ENCODE measurements at places on chromosomes 2 and 18.

- no peak for DNase-seq
Measured at GRCh38 chr2:11824901-11825828, 78.7 kb downstream of the LPIN1 start.

DNA sequence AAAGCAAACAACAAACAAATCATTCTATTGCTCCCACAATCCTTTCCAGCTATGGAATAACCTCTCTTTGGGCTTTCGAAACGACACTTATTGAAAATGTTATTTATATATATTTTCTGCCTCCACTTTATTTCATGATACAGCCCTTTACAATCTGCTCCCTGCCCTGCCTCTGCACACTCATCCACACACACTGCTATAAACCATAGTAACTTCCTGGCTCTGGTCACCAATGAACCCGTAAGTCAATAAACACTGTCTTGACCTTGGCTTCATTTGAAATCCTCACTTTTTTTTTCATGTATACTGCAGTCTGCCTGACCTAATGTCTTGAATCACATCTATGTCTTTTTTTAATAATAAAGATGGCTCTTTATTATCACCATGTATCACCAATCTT, 161.5 kb downstream of the SLC39A10 start:
- no peak for DNase-seq

DNA sequence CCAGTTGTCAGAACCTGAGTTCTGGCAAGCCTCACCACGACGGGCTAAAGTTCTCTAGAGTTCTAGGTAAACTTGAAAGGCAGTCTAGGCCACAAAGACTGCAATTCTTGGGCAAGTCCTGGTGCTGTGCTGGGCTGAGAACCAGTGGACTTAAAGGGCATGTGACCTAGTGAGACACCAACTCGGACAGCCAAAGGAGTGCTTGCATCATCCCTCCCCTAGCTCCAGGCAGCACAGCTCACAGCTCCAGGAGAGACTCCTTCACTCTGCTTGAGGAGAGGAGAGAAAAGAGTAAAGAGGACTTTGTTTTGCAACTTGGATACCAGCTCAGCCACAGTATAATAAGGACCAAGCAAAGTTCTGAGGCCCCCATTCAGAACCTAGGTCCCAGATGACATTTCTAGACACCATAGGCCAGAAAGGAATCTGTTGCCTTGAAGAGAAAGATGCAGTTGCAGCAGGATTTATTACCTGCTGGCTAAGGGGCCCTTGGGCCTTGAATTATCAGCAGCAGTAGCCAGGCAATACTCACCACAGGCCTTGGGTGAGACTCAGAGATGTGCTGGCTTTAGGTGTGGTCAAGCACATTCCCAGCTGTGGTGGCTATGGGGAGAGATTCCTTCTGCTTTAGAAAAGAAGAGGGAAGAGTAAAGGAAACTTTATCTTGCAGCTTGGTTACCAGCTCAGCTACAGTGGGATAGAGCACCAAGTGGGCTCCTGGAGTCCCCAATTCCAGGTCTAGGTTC, 51.8 kb downstream of the UPP2 start:
- DNase-seq = no peak

GRCh38 chr18:62713651-62714247, 1.6 kb upstream of the PHLPP1 start:
- DNase-seq = no peak

GRCh38 chr2:288758-289361, 969 bp upstream of the ALKAL2 start:
- DNase-seq = no peak

- no peak for DNase-seq
Measured at GRCh38 chr2:74653589-74653984, 460 bp upstream of the SEMA4F start.

GRCh38 chr18:56921896-56922480, 224.9 kb upstream of the BOD1L2 start:
- no peak for DNase-seq

GRCh38 chr2:88218981-88219380, 48.8 kb downstream of the THNSL2 start:
- DNase-seq = no peak

- DNase-seq = no peak
Measured at GRCh38 chr2:85797263-85797660, 43.5 kb downstream of the ATOH8 start.

DNA sequence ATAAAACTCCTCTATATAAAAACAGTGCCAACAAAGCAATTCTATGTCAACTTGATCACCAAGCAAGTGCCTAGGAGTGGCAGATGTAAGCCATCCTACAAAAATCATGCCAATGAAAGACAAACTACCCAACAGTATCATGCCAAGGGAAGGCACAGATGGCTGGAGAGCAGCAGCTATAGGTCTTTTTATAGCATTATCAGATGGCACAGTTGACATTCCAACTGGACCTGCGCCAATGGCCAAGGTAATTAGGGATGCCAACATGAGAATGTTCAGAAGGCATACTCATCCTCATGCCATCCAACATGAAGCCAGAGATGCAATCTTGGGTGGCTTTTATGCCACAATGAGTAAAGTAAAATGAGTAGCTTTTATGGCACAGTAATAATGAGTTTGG, 237.3 kb downstream of the OTX1 start:
- no peak for DNase-seq

GRCh38 chr18:56721491-56721890, 70.3 kb downstream of the WDR7 start:
- no peak for DNase-seq

DNA sequence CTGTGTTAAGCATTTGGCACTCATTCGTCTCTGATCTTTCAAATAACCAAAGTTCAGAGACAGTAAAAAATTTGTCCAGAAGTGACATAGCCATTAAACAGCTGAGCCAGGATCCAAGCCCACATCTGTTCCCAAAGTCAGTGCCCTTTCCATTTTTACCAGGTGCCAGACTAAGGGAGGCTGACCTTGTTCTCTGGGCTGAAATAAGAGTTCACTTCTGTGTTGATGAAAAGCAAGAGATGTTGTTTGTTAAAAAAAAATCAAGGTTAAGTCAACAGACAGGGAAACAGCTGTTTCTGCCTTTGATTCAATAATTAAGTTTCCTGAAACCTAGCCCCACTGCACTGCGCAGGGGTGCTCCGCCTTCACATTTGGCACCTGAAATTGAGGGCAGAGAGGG, 117.1 kb downstream of the PRKRA start:
- no peak for DNase-seq

- no peak for DNase-seq
Measured at GRCh38 chr2:20803226-20803682, 19.6 kb downstream of the LDAH start.

DNA sequence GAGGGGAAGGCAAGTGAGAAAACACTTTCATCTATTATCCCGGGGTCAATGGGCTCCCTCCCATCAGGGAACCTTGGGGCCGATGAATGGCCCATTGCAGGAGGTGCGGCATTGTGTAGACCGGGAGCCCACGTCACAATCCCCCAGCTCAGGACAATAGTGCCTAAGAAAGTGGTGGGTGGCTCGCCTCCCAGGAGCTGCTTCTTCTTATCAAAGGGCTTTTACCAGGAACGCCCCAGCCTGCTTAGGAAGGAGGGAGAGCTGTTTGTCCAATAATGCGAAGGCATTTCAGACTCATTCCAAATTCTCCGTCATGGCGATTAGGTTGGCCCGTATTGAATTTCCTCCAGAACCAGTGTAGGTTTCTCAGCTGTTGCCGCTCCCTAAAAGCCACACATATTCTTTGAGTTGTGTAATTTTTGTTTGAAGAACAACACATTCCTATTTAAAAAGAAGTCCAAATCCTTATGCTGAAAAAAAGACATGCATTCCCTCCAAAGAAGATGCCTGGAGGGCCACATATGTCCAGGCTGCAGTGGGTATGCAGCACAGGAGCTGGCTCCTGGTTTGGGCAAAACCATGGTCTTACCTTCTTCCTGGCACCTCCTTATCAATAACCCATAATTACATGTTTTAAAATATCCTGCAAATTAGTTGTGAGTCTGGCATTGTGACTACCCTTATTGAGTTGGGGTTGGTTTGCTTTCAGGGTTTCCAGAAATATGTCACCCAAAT, 264.7 kb downstream of the MYCN start:
- DNase-seq = no peak

DNA sequence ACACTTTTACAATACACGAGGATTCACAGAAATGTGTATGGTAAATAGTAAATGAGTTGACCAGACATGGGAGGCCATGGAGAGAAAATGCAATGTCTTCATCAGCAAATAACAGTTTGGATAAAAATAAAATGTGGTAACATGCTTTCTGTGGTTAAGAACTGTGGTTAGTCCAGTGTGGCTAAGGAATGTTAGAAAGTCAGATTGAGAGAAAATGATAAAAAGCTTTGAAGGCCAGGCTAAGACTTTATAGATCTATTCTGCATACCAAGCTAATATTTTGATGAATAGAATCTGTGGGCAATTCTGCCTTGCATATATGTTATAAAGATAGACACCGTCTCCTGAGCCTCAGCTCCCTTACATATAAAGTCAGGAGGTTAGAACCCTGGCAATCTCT, 215.9 kb downstream of the SOX11 start:
- no peak for DNase-seq

DNA sequence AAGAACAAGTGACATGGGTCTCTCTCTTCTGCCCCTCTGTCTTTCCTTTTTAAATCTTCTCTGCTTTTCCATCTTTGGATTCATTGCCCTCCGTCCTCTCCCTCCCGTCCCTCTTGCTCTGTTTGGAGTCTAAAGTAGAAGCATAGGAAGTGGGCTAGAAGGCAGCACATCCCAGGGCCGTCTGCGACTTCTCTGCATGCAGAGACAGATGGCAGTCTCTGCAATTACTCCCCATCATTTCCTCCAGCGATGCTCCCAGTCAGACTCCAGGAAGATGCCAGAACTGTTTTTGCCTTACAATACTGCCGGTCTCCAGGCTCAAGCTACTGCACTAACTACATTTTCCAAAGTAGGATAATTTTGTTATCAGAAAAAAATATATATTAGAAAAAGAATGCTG, 35.2 kb upstream of the LPIN2 start:
- DNase-seq = no peak

DNA sequence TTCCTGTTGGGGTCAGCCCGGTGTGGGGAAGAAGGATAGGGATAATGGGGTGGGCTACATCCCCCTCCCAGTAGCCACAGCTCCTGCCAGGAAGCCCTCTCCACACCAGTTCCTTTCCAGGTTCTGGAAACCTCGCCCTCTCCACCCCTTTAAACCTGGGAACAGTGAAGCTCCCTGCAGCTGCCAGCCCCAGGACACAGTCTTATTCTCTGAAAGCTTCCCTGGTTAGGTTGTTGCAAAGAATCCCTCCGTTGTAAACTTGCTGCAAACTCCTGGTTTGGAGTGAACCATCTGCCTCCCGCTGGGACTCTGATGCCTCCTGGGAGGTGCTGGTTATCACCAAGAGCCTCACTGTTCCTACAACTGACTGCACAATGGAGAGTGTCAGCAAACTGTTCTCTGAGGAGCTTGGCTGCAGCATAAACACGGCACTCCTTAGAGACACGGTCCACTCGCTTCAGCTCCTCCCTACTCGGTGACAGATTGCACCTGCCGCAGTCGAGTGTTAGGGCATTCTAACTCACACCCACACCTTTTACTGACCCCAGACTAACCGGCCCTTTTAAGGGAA, 261.8 kb upstream of the RAB6C start:
- no peak for DNase-seq

DNA sequence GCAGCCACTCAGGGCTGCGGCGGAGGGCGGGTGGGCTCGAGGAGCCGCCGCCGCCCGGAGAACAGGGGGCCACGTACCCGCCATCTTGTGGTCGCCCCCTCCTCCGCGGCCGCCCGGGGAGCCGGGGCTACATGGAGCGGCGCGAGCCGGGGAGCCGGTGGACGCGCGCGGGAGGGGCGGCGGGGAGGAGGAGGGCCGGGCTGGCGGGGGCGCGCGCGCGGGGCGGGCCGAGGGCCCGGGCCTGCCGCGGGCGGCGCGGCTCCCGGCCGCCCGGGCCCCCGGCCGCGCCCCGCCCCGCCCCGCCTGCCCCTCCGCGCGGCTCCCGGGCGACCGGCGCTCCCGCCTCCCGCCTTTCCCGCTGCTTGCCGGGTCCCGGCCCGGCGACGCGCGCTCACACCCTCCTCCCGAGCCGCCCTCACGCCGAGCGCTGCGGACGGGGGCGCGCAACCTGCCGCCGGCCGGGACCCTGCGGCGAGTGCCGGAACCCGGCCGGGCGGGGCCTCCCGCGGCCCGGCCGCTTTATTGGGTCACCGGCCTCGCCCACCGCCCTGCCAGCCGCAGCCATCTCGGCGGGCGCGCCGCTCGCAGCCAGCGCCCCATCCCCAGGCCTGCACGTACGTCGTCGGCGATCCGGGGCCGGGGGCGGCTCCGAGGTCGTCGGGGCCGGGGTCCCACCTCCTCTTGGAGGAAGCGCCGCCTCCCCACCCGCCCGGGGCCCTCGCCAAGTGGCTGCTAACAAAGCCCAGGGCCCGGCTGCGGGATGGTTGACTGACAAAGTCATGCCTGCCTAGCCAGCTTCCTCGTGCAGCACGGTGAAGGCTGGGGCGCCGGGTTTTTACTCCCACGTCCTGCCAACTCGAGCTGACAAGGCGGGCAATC, at the start of gene PPP4R1:
Gene PPP4R1 (minus strand): TSS at position 159 of the 879 bp plus-strand sequence. CDS start 75 bp downstream, at position 84.
- DNase-seq = peak; percentile 40
